ENCODE measurements at places on chromosomes 1 and 21.

DNA sequence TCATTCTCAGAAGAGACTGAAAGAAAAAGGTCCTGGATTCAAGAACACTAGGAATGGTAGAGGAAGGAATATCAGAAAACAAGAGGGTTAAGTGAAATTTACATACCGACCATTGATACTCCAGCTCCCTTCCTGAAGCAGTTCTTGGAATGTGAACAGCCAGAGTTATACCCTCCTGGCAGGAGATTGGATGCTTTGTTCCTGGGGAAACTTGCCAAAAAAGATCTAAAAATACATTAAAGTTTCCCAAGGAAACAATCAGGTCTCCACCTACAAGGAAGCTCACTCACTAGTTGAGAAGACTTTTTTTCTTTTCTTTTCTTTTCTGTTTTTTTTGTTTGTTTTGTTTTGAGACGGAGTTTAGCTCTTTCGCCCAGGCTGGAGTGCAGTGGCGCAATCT lies 91.1 kb downstream of the HLX start:
- DNase-seq: no peak

GRCh38 chr1:53781654-53782053 lies 42.7 kb upstream of the GLIS1 start:
- DNase-seq: no peak

DNA sequence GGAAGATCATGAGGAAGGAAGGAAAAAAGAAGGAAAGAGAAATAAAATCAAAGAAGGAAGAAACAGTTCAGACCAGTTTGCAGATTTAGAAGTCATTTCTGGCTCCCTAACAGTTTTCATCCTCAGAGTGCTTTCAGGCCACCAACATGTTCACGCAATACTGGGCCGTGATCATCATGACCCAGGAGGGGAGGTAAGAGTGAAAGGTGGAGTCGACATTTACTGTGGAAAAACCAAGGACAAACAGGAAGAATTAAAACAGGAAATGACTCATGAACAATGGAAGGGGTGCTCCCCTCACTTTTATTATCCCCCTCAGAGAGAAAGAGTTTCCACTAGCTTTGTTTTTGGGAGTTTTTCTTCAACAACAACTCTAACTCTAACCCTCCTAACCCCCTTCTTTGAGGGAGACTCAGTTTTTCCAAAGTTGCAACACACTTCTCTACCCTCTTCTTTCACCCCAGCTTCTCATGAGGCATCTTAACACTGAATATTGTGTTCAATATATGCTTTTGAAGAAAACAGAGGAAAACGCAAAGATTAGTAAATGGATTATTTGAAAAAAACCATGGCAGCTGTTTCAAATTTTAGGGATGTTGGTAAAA lies 60.4 kb downstream of the VANGL2 start:
- DNase-seq: no peak

DNA sequence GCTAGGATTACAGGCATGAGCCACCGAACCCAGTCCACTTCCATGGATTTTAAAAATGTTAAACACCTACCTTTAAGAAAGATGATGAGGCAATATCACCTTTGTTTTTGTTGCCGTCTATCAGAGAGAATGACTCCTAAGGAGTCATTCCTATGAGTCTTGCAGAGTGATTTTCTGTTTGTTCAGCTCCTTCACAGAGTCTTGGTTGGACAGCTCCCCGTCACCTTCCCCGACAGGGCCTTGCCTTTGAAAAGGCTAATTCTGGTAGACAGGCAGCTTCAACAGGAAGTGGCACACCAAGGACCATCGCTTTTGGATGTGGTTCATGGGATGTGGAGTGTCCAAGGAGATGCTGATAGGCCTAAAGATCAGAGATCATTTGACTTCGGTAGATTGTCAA lies 17.5 kb downstream of the ZBTB18 start:
- no peak for DNase-seq

GRCh38 chr1:212782422-212783154 lies 9.0 kb downstream of the NSL1 start:
- DNase-seq: no peak

DNA sequence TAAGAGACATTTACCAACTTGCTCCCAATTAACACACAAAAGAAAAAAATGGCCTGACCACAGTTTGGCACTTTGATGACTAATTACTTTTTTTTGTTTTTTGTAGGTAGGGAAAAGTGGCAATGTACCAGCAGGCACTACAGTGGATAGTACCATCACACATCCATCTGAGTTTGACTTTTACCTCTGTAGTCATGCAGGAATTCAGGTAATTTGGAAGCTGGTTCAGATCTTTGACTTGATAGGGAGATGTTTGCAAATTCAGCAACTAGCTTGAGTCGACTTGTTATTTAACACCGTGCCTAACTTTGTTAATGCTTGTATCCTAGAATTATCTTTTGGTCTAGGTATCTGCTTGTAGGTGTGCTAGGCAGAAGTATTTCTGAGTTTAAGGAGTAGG lies 33.0 kb upstream of the AGO1 start:
- no peak for DNase-seq

DNA sequence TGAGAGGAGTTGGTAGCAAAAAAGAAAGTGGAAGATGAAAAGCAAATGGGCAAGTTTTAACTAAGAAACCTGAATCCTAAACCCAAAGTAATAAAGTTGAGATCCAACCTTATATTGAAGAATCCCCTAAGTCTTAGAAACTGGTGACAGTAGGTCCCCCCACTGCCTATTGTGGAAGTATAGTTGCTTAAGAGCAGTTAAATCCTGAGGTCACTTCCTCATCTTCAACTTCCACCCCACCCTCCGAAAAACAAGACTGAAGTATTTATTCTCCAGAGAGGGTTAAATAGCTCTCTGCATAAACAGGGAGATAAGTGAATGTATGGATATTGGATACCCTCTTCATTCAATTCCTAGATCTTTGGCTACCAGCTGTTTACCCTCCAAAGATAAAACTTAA lies 3.3 kb upstream of the DSTYK start:
- no peak for DNase-seq

DNA sequence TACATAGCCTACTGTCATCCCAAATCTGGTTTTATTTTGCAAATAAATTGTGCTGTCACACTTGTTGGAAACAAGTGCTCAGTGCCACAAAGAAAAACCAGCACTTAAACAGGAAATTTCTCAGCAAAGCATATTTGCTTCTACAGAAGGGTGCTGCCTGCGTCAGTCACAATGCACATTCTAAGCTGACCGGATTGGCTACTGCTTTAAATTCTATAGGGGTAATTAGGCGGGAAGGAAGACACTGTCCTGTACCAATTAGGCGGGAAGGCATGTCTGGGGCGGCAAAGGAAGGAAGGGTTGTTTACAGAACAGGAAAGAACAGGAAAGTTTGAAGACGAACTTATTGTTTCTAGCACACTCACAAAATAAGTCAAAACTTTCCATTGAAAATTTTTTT lies 2.8 kb downstream of the IFI16 start:
- no peak for DNase-seq
